Spinal cord (tissue), 10 donors: ENCODE measurements at places on chromosomes 16 and 17. TPM values are rescaled to one million over a fixed set of nuclear protein-coding genes. Genes with fewer than 3 reads are reported as not detected.

FBF1 gene
- total RNA-seq = 23.9 TPM

- DNase-seq = no peak
These were observed 285.4 kb upstream of the PMFBP1 start for GRCh38 chr16:72457243-72457940.

- no peak for DNase-seq
These were observed 717.8 kb downstream of the KCNJ18 start for GRCh38 chr17:22410136-22410535.

- DNase-seq = no peak
These were observed 382.0 kb downstream of the GRIN2A start for GRCh38 chr16:9800186-9800738.

DNA sequence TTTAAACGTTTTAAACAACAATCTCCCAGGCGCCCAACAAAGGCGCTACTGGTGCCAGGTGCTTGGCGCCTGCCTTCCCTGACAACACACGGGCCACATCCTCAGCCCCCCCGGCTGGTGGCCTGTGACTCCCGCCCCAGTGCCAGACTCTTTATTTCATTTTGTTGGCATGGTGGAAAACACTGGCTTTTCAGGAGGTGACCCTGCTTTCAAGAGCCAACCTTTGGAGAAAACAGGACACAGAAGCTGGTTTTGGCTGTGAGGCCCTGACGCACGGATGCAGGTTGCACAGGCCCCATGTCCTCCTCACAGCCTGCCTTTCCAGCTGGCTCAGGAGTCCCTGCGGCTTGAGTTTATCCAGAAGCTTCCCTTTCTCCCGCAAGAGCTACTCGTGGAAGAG lies 100.0 kb downstream of the METRNL start:
- DNase-seq = no peak

DNA sequence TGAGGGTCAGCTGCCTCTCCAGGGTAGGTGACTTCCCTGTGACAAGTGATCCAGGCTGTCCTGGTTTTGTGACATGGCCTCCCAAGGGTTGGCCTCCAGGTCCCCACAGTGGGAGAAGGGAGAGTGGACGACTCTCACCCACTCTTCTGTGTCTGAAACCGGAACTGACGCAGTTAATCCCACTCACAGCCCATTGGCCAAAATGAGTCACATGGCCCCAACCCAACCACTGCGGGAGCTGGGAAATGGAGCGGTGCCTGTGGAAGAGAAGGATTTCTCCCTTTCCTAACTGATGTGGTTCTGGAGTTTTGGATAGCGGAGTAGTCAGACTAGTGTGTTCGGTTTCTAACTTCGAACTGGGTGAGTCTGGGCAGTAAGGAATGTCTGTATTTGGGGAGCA lies 79.4 kb downstream of the ABCC6 start:
- DNase-seq = no peak

GRCh38 chr17:65797809-65798208 lies 236.4 kb upstream of the AXIN2 start:
- DNase-seq = no peak

DNA sequence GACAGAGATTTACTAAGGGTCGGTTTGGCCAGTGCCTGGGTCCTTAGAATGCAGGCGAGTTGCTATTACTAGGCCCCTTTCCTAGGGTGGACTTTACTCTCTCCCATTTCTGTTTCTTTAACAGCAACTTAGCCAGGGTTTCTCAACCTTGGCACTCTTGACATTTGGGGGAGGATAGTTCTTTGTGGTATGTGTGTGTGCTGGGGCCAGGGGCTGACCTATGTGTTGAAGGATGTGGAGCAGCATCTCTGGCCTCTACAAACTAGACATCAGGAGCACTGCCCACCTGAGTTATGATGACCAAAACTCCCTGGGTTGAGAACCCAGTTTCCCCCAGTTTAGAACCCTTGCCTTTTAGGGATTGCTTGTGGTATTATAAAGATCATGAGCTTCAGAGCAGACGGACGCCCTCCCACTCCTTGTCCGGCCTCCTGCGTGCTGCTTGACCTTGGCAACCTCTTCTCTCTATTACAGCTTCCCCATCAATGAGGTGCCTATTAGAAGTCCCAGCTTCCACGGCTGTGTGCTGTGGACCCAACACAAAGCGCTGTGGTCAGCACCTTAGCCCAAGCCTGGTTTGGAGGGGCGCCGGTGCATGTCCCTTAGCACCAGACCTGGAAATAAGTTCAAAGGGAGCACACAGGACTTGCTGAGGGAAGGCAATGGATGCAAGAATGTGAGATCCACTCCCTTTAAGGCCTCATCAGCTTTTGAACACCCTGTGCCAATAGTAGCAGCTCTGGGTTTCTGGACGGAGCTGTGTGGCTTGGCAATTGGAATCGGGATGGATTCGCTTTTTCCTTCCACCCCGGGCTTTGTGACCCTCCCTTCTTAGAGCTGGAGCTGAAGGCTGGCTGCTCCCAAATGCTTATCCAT lies 239.2 kb upstream of the MAF start:
- no peak for DNase-seq

DNA sequence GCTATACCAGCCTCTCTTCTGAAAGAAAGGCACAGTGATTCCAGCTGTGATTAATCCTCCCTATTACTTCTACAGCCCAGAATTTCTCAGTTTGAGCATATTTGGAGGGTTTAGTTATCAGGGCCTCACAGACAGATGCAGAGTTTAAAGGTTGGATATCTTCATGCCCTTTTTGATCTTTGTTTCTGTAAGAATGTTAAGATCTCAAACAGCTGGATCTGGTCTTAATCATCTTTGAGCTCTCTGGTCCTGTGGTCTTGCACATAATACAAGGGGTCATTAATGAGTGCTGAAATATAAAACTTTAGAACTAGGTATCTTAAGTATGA lies 9.1 kb upstream of the ARL2BP start:
- no peak for DNase-seq

GRCh38 chr16:79639576-79640311 lies 39.2 kb upstream of the MAF start:
- DNase-seq = no peak

DNA sequence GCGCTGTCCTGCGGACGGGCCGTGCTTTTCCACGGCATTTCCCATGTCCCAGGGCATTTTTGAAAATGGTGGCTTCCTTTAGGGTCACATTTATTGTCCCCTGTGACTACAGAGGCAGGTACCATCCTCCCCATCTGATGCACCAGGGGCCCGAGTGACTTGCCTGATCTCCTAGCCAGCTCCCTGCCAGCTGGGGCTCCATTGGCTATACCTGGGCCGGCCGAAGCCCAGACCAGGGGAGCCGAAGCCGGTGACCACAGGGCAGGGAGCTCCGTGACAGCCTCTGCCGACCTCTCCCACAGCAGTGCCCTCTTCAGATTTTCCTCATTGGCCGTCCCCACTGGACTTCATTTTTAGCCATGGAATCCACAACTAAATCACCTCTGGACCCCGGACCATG lies 170.6 kb downstream of the RBFOX3 start:
- DNase-seq = no peak

MBTD1 gene
- 44.2 TPM for total RNA-seq

DNA sequence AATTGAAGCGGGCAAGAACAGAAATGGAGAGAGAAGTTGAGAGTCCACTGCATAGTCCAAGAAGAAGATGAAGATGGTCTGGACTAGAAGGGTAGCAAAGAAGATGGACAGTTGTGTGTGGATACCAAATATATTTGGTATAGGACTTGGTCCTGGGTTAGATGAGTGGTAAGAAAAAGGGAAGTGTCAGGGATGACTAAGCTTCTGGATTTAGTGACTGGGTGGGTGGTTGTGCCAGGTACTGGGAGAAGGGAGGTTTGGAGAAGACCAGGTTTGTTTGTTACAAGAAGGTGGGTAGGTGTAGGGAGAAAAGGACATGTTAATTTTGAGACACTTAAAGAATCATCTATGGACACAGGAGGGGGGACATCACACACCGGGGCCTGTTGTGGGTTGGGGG lies 5.4 kb downstream of the VMP1 start:
- DNase-seq = no peak

GRCh38 chr17:8466456-8466855 lies 30.8 kb downstream of the NDEL1 start:
- no peak for DNase-seq

- no peak for DNase-seq
These were observed 16.6 kb downstream of the CASKIN2 start for GRCh38 chr17:75498726-75499213.

- no peak for DNase-seq
These were observed 342.7 kb upstream of the TNRC6C start for GRCh38 chr17:77615703-77616253.

DNA sequence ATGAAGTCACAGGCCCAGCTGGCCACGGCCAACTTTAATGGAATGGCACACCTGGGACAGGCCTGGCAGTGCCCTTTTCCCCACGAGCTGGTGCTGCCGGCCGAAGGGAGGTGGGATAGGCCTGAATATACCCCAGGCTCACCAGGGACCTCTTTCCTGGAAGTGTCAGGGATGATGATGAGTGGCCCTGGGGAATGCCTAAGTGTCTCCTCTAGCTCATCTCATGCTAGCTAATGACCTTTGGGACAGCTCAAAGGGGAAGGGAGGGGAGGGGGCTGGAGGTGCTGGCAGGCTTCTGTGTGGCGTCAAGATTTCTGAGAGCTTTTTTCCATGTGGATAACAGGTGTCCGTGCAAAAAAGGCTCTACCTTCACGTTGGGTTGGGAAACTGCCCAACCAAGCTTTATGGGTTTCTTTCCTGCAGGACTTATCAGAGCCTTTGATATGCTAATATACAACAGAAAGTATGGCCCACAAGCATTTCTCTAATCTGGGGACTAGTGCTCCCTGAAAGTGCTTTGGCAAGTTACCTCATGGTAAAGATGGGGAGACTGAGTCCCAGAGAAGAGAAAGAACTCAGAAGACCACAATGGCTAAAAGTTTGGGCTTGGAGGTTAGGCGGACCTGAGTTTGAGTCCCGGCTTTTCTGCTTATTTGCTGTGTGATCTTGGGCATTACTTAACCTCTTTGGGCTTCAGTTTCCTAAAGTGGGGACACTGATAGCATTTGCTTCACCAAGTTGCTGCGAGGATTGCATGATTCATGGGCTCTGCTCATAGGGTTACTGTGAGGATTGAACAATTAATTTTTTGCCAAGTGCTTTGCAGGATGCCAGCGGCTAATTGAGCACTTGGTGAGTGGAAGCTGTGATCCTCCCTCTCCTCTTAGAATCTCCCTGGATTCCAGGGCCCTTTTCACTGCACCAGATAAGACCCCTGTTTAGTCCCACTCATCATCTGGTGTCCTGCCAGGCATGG lies 14.0 kb downstream of the ADGRG1 start:
- no peak for DNase-seq

- no peak for DNase-seq
These were observed 8.6 kb upstream of the ACSF3 start for GRCh38 chr16:89084814-89085612.

GRCh38 chr17:50375858-50376538 lies 3.0 kb downstream of the EME1 start:
- DNase-seq = no peak

CLEC18B gene
- 1.3 TPM for total RNA-seq

HOXB7 gene
- total RNA-seq = 18.7 TPM

TP53TG3C gene
- not detected for total RNA-seq

KRTAP4-9 gene
- total RNA-seq = not detected

GRCh38 chr17:33676444-33676843 lies 383.3 kb upstream of the ASIC2 start:
- DNase-seq = no peak

- no peak for DNase-seq
These were observed 160.4 kb downstream of the ABCA8 start for GRCh38 chr17:68794636-68795434.

SALL1 gene
- 25.0 TPM for total RNA-seq

DNA sequence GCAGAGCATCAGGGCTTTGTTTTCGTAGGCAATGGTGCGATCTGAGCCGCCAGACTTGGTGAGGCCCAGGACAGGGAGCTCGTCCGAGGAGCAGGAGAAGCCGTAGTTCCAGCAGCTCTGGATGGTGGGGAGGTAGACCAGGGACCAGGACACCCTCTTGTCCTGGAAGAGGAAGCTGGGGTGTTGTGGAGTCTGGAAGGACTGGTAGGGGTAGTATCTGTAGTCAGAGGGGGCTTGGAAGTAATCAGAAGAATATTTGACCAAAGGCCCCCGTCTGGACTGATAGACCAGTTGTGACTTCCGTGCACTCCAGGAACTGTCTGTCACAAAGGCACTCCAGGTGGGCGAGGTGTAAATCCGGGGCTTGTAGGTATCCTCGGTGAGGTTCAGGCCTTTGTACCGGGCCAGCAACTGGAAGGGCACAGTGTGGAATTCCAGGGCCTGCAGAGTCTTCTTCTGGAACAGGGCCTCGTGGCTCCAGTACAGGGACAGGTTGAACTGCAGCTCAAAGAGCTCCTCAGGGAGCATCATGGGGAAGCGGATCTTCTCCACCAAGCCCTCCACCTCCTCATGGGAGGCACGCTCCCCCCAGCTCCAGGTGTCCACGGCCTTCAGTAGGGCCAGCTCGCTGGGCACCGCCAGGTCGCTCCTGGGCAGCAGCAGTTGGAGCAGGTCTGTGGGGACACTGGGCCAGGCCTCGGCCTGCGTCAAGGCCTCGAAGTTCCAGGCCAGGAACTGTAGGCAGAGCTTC lies 7.8 kb downstream of the LGALS3BP start:
- no peak for DNase-seq

- no peak for DNase-seq
These were observed 30.7 kb downstream of the SPOP start for GRCh38 chr17:49647256-49647585.

DNA sequence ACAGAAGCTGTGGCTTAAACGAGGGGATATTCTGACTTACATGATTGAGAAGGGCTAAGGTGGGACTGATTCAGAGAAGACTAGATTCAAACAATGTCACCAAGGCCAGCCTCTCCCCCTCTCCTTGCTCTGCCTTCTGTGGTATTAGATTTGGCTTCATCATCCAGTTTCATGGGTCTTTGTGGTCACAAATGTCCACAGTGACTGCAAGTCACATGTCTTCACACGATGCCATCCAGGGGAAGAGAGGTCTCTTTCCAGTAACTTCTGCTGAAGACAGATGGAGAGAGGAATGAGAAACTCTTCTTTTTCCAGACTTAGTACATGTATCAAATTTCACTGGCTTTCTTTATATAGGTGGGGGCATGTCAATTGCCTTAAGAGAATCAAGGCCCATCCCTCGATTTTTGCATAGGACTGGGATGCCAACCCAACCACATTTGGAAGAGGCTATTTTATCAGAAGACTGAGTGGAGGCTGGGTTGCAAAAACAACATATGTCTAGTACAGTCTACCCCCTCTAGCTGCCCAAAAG lies 57.3 kb upstream of the HNF1B start:
- no peak for DNase-seq

DNA sequence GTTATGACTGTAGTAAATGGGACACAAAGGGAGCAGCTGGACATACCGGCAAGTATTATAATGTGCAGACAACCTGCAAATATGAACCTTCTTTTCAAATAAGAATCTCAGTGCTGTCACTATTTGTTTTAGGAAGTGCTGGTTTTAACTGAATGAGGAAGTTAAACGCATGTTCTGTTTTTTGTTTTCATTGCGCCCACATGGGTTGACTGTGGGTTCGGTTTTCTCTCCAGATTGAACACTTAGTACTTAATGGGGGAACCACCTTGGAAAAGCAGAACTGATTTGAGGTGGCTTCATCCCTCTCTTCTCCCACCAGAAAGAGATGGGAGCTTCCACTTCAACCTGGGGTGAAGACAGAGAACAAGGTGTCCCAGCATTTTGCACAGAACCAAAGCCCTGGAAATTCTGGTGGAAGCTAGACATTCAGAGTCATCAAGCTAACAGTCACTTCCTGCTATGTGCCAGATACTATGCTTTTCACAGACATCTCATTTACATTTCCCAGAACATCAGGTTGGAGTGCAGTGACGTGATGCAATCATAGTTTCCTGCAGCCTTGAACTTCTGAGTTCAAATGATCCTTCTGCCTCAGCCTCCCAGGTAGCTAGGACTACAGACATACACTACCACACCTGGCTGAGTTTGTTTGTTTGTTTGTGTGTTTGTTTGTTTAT lies 149.8 kb downstream of the CDH13 start:
- no peak for DNase-seq

- DNase-seq = peak; percentile 47
These were observed 825 bp downstream of the BLMH start for GRCh38 chr17:30290696-30291542.
